CD4-positive, alpha-beta T cell treated with Interleukin-10 for 1 hour (primary cell): ENCODE measurements at places on chromosomes 13 and 19.

DNA sequence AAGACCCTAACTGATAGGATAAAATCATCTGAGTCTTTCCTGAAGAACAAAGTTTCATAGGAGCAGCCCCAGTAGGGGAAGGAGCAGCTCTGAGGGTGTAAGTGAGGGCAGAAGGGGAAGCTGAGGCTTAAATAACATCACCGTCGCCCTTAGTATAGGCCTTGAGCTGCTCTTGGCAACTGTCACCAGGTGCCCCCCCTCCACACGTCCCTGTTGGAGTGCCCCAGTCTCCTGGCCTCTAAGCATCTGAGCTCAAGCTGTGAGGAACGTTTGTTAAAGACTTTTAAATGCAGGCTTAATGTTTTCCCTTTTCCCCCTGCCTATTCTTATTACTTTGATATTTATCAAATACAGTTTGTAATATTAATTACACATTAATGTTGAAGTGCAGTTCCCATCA is 170.6 kb downstream of the ZIC5 start:
- no peak for DNase-seq

DNA sequence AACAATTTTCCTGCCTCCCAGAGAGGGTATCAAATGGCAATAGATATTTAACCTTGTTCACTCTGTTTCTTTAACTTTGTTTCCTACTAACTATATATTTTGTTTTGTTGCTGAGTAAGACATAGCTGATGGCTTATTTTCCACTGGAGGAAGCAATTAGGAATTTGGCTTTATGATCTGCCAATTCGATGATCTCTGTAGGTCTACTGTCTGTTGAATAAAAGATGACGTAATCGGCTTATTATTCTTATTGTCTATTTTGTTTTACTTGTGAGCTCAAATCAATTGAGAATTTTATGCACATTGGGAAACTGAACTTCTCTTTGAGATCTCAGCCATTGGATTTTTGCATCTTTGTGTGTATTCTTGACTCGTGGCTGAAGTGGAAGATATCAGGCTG is 862.6 kb downstream of the EFNB2 start:
- DNase-seq, result no peak

GRCh38 chr13:24943136-24943535 is 152.8 kb upstream of the PABPC3 start:
- DNase-seq, result no peak

DNA sequence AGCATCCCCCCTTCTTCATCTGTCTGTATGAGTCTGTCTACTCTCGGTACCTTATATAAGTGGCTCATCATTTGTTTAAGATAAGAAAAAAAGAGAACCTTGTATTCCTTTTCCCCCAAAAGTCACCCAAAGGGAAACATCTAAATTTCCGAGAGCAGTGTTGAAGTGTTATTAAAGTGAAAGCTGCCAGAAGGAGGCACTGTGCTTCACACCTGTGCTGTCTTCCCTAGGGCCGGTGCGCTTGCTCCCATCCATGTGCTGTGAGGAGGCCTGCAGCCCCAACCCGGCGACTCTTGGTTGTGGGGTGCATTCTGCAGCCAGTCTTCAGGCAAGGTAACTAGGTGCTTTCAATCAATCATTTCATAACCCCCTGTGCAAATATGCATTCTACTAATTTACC is 97.5 kb downstream of the TNFRSF19 start:
- no peak for DNase-seq

GRCh38 chr13:89518289-89519077 is 1829.0 kb upstream of the MIR17HG start:
- DNase-seq, result no peak

DNA sequence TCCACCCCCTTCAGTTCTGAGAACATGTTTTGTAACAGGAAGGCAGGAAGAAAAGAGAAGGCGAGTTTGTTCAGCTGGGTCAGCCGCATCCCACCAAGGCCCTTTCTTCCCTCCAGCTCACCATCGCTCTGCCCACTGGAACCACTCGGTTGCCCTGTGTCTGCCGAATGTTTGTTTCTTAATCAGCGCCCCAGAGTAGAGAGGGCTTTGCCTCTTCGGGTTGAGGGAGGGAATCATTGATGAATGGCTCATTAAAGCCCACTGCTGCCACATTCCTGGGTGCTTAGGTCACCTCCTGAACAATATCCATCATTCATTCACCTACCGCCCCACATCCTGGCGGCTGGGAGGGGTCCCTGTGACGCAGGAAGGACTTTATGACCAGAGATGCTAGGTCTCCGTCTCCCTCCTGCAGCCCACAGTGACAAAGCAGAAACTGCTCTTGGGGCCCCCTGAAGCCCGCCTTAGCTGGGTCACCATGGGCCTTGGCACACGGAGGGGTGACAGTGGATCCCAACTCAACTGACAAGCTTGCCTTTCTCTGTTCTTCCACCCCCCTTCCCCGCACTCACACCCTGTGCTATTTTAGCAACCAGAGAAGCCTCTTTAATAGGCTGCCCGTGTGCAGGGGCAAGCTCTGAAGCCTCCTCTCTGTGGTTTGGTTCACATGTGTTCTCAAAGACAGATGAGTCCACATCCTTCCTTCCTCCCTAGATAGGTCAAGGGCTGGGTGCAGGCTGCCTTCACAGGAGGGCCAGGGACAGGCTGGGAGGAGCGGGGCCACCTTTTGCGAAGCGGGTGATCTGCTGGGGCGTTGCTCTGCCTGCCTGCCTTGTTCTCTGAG is 46.2 kb downstream of the ACTN4 start:
- DNase-seq, result peak; percentile 71

DNA sequence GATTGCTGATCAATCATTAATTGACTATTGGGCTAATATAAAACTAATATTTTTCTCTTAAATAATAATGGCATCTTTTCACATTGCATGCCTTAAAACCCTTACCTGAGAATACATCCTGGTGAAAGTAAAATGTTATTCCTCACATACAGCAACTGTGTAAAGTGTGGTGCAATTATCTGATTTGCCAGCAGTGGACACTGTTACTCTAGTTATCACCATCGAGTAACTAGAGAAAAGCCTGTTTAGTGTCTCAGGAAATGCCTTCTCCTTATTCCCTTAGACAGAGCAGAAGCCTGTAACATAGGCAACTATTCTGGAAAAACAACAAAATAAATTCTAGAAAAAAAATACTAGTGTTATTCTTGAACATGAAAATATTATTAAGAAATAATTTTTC is 459.8 kb downstream of the FGF14 start:
- peak; percentile 3 for DNase-seq

- peak; percentile 62 for DNase-seq
Measured at GRCh38 chr19:10551698-10552301, 8.1 kb downstream of the ATG4D start.

DNA sequence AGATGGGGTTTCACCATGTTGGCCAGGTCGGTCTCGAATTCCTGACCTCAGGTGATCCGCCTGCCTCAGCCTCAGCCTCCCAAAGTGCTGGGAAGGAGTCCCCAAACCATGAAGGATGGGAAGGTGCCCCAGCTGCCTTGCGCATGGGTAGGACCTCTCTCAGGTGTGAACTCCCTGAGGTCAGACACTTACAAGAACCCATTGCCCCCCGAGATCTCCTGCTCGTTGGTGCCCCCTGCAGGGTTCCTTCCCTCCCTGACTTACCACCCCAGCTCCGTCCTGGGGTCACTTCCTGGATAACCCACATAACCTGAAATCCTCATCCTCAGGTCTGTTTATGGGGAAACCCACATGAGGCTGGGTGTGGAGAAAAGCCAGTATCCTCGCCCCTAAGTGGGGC is 41.7 kb downstream of the UNC13A start:
- DNase-seq, result no peak

- peak; percentile 62 for DNase-seq
Measured at GRCh38 chr13:48731957-48732569, 78.3 kb downstream of the CYSLTR2 start.

DNA sequence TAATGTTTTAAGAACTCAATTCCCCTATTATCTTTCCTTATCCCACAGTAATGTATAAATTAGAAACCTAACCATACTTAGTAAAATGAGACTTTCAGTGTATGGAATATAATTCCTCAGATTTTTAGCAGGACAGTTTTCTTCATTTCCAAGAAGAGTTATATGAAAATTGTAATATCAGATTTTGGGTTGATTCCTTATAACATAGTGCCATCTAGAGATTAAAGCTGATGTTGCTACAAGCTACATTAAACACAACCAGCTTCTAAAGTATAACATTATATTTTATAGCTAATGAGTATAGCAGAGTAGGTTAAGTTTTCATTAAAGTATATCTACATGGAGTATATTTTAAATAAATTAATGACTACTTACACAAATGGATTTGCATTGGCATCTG is 99.7 kb upstream of the MIR17HG start:
- no peak for DNase-seq

DNA sequence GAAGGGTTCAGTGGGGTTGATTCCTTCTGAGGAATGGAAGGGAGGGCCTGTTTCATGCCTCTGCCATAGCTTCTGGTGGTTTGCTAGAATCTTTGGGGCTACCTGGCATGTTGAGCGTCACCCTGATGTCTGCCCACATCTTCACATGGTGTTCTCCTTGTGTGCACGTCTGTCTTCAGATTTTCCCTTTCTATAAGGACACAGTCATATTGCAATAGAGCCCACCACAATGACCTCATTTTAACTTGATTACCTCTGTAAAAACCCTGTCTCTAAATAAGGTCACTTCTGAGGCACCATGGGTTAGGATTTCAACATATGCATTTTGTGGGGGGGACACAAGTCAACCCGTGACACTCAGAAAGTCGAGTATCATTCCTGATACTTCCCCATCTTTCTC is 257.9 kb downstream of the COG6 start:
- DNase-seq, result no peak

DNA sequence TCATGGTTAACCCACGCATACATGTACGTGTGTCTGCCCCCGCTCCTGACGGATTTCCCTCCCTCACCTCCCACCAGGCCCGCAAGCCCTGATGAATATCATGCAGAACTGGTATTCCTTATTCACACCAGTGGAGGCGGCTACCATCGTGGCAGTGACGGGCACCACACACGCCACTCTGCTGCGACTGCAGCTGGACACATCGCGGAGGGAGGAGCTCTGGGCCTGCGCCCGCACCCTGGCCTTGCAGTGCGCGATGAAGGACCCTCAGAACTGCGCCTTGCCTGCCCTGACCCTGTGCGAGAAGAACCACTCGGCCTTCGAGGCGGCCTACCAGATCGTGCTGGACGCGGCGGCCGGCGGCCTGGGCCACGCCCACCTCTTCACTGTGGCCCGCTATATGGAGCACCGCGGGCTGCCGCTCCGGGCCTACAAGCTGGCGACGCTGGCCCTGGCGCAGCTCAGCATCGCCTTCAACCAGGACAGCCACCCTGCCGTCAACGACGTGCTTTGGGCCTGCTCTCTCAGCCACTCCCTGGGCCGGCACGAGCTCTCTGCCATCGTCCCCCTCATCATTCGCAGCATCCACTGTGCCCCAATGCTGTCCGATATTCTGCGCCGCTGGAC is 35.0 kb downstream of the ZSWIM4 start:
- peak; percentile 73 for DNase-seq
